ENCODE measurements at places on chromosomes 2 and 18.
A peak's percentile ranks its signal among the peaks of the same experiment; 100 is the strongest.

- peak; percentile 75 for DNase-seq
These were observed at the start of gene POLR1B for GRCh38 chr2:112542123-112542983. Gene POLR1B (plus strand): TSS chr2:112542465. CDS start chr2:112542495, 30 bp downstream.

DNA sequence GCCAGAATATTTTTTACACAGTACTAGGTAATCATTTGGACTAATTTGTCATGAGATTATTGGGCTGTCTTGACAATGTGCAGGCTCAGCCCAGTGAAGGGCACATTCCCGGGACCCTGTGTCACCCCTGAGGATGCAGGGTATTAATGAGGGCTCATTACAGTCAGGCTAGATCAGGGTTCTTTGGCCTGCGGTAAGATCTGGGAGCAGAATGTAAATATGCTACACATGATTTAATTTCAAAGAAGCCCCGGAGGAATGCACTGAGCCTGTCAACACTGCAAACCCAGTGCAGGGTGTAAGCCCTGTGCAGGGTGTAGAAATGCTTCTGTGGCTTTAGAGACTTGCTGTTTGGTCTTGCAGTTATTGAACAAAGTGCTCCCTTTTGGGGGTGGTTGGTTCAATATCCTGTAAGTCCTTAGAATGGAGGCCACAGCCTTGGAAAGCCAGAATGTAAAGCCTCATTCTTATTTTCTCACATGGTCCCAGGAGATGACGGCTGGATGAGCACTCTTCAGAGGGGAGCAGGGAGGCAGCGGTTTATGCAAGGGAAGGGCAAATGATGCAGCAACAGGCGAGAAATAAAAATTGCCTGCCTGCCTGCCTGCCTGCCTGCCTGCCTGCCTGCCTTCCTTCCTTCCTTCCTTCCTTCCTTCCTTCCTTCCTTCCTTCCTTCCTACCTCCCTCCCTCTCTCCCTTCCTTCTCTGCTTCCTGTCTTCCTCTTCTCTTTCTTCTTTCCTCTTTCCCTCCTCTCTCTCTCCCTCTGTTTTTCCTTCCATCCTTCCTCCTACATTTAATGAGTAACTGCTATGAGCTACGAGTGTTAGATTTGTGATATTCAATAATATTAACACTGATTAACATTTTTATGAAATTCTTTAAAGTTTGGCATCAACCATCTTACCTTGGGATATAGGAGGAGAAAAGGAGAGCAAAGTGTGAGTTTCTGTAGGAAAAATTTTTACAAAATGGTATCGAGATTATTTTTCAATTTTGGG is 148.8 kb downstream of the VAPA start:
- DNase-seq, result no peak

DNA sequence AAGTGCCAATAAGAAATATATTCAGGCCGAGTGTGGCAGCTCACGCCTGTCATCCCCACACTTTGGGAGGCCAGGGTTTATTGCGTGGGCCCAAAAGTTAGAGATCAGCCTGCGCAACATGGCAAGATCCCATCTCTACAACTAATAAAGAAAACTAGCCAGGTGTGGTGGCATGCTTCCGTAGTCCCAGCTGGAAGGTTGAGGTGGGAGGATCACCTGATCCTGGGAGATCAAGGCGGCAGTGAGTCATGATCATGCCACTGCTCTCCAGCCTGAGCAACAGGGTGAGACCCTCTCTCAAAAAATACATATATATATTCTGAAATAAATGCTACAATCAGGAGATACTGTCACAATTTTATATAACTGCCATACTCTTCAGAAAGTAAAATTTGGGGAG is 1604.8 kb upstream of the NXPH2 start:
- DNase-seq, result no peak

- DNase-seq, result no peak
These were observed 132.5 kb downstream of the CSRNP3 start for GRCh38 chr2:165601928-165602521.

GRCh38 chr2:221570321-221570935 is 1.7 kb downstream of the EPHA4 start:
- no peak for DNase-seq

- DNase-seq, result no peak
These were observed 38.7 kb downstream of the MAP4K4 start for GRCh38 chr2:101736233-101736632.

GRCh38 chr18:3329471-3329870 is 67.5 kb downstream of the MYL12B start:
- DNase-seq, result no peak

DNA sequence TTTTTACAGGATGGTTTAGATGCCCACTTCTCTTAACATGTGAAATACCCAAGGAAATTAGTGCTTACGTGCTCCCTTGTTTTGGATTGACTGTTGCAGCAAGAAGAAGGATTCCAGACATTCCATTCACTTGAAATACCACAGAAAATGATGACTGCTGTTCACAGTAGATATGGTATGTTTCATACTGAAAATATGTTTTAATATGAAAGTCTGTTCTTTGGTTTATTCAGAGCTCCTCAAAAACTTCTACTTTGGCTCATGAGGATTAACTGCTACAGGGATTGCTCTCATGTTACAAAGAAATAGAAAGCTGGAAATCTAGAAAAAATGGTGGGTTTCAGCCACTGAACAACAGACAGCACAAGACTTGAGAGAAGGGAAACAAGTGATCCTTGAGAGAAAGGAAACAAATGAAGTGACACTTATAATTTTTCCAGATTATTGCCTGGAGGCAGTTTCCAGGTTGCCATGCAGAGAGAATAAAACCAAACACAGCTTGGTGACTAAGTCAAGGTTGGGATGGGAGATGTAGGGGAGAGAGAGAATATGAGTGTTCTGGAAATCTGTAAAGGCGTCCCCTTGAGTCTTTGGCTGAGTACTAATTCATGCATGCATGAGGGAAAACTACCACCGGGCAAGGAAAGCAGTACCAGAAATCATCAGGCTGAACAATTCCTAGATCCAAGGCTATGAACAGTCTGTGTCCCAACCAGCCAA is 348.1 kb downstream of the CLIP4 start:
- no peak for DNase-seq

DNA sequence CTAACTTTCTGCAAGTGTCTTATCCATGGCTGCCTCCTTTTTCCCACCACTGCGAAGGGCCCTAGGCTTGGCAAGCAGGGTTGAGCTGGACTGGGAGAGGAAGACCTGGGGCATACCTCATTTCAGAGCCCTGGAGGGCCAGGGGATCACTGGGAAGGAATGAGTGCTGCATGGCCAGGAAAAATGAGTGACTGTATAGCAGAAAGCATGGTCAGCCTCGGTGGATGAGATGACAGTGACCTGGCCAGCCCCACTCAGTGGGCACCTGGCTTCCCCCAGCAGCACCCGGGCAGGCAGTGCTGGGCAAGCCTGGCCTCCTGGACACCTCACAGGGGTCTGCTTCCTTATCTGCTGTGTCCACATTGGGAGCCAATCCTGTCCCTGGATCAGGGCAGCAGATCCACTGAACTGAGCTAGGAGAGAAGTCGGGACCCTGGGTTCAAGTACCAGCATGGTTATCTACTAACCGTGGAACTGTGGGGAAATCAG is 76.4 kb downstream of the HS1BP3 start:
- no peak for DNase-seq

GRCh38 chr2:237765875-237766274 is 32.7 kb upstream of the RBM44 start:
- no peak for DNase-seq

- no peak for DNase-seq
These were observed 551.8 kb downstream of the SOCS6 start for GRCh38 chr18:70840649-70841048.
